ENCODE measurements at places on chromosomes 1 and 21.

DNA sequence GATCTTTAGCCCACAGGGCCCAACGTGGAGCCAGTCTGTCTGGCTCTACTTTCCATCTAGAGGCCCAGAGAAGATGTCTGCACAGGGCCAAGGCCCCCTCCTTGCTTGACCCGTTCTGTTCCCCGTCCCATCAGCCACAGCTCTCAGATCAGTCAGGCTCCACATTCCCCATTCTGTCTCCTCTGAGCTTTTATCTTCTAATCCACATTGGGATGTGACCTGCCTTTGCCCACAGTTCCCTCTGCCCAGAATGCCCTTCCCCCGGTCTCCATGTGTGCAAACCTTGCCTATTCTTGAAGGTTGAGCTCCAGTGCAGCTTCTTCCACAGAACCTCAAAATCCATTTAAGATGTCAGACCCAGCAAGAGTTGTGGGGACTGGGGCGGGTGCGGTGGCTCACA lies 53.3 kb upstream of the WASF2 start:
- DNase-seq, result no peak

DNA sequence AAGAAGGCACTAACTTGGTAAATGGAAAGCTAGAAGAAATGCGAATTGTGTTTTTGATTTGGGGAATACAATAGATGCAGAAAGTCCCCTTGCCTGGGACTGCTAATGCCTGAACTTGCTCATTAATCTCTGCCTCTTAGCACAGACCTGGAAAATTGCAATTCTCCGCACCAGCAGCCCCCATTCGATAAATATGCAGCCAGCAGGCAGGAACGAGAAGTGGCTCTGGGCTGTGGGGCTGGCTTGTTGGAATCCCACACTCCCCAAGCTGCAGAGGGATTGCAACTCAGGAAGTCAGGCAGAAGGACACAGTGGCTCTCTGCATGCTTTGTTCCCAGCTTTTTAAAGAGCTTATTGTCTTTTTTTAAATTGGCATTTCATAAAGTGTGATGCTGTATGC lies 51.3 kb downstream of the PCP4 start:
- DNase-seq, result no peak

DNA sequence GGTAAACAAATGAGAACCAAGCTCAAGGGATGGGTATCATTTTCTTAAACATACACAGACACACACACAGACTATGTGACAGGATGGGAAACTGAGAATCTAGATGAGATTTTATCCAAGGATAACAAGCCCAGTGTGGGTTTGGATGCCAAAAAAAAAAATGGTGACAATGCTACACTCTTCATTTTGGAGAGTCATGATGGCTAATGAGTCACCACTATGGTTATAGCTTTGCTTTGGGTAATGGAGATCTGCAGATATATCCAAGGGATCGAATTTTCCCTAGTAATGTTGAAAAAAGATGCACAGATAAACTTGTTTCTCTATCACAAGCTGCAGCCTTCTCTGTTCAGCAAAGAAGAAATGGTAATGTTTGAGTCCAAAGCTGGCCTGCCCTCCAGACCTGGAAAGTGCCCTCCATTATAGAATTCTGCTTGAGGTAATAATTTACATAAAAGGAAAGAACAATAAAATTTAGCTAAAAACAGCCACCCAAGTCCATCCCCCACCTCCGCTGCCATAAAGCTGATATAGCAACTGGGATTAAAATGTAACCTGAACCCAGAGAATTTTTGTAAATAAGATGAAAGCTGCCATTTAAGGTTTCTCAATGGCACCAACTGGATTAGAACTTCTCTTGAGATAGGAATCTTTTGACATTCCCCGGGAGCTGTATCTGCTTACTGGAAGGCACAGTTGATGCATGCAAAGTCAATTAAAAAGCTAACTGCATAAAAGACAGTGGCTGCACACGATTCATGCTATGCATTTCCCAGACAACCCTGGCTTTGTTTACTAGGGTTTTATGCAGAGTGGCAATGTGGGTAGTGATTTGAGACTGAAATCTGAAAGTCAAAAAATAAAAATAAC lies 395.2 kb upstream of the LYPLAL1 start:
- no peak for DNase-seq

GRCh38 chr1:55828044-55828443 lies 612.9 kb upstream of the USP24 start:
- no peak for DNase-seq

DNA sequence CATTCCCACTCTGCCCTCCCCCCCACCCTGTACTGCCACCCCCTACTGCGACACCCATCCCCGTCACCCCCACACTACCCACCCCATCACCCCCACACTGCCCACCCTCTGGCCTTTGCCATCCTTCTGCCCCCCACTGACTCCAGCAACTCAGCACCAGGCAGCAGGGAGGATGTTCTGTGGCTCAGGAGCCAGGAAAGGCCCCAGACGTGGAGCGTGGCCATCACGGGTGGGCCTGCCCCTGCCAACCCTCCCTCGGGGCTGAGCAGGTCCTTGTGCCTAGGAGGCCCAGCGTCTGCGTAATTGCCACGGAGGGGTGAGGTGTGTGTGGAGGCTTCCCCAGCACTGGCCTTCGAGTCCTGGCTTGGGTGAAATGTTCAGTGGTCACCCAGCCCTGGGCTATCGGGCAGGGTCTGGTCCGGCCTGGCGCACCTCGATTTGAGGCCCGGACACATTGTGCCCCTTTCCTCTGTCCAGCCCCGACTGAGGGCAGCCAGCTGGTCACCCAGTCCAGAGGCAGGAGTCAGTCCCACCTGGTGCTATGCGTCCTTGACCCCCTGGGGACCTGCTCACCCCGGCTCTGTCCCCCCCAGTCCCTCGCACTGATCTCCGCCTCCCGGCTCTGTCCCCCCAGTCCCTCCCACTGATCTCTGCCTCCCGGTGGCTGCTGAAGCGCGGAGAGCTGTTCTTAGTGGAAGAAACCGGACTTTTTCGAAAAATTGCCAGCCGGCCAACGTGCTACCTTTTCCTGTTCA lies 23.0 kb downstream of the ARHGEF16 start:
- DNase-seq, result no peak

GRCh38 chr1:65845535-65846060 lies 52.9 kb downstream of the PDE4B start:
- no peak for DNase-seq

DNA sequence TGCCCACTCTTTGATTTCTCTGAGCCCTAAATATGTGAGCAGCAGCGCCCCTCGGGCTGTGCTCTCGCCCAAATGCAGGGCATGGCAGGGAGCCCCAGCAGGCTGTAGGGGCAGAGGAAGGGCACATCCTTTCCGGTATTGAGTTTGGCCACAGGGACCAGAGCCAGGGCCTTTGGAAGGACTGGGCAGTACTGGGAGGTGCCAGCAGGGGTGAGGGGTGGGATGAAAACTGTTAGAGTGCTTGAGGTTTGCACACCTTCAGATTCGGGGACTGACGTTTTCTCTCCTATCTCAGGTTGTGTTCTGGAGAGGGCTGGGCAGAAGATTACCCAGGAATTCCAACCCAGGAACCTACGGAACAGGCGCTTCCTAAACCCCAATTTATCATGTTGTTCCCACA lies 2.2 kb upstream of the ATP1A2 start:
- DNase-seq, result no peak

DNA sequence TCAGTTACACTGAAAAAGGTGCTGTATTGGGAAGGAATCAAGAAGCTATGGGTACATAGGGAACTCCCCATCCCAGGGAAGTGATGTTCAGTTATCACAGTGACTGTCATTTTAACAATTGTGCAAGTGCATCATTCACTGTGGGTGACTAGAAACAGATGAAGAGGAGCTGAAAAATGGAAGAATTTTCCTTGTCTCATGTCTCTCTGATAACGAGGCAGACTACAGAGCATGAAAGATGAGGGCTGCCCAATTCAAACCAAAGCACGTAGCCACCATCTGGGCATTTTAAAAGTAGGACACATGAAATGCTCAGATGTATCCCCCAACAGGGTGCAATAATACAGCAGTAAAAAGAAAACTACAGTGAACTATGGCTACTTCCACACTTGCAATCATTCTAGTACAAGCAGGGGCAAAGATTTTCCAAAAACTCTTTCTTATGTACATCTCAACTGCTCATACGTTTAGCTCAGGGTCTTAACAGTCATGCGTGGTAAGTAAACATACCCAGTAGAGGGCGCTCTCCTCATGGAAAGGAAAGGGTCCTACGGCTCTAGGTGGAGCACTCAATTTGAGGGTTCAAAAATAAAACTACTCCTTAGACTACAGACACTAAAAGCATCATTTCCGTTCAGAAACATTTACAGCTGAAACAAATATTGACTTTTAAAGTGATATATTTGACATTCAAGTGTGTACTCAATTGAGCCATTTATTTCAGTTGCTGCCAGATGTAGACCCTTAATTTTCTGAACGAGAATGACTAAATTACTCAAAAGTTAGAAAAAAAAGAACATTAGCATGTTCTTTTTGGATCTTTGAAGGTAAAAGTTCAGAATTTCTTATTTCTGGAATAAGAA lies 143.2 kb downstream of the KCTD3 start:
- DNase-seq, result peak; percentile 45

DNA sequence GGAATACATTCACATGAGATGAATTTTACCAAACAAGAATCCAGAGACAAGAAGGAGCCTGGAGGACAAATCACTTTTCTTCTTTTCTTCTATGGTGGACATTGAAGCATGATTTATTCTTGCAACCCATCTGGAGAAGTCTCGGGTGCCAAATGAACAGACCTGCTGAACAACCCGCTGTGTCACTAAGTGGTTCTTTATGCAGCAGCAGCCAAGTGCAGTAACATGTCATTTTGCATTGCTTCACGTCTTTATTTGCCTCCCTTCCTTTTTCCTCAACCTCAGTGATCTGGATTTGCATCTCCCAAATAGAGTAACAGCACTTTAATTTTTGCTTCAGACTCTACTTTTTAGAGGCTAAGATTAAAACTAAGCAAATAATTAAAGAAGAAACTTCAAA lies 50.0 kb upstream of the TENT5C start:
- no peak for DNase-seq

GRCh38 chr1:919271-919872 lies 4.4 kb upstream of the SAMD11 start:
- no peak for DNase-seq

GRCh38 chr1:102184477-102184876 lies 187.8 kb upstream of the OLFM3 start:
- DNase-seq, result no peak

GRCh38 chr1:168535536-168535935 lies 8.3 kb downstream of the XCL2 start:
- DNase-seq, result no peak

DNA sequence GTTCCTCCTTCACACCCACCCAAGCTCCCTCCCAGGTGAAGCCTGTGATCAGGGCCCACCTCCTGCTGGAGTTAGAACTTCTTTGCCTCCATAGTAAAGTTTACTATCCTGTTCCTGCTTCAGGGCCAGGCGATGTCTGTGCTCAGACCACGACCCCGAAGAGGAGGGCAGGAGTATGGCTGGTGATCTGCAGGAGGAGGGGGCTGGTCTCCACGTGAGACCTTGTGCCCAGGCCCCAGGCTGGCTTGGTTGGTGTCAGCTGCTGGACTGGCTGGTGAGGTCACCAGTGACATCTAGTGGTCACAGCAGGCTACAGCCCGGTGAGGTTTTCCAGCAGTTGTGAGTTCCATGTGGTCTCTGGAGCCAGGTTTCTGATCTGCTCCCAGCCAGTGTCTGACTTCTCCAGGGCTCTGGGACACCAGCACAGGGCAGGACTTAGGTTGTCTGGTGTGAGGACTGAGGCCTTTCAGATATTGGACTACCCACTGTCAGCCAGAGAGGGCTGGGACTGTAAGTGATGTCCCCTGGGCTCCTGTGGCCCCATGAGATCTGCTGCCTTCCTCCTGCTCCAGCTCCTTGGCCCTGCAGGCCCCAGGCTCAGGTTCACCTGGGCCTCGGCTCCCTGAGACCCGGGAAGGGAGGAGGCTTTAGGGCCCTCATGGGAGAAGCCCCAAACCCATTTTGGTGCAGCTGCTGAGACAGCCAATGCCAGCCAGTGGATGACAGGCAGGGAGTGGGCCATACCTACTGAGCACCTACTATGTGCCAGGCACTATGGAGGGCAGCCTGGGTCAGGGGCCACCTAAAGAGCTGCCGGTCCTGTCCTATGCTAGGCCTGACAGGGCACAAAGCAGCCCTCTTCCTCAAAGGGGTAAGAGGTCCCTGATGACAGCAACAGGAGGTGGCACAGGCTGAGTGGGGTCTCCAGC lies 6.0 kb upstream of the UBL4B start:
- DNase-seq, result peak; percentile 92

GRCh38 chr1:3494321-3495308 lies 40.1 kb downstream of the ARHGEF16 start:
- no peak for DNase-seq

- DNase-seq, result peak; percentile 21
Observed at GRCh38 chr1:65762081-65762862, 30.4 kb upstream of the PDE4B start.

DNA sequence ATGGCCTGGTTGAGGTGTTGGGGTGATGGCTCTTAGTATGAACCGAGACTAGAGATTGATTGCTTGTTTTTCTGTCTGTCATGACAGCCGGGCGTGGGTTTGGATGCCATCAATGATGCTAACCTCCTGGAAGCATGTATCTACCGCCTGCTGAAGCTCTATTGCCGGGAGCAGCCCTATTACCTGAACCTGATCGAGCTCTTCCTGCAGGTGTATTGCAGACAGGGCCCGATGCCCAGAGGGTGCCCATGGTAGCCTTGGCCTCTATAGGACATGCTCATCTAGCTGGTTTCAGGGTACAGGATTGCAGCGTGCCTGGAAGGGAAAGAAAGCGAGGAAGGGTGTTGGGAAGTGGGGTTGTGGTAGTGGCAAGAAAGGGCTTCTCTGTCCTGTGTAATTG lies 2.6 kb upstream of the RUSC1 start:
- no peak for DNase-seq

- DNase-seq, result no peak
Observed at GRCh38 chr1:207172885-207173284, 68.9 kb downstream of the C4BPA start.

- peak; percentile 60 for DNase-seq
Observed at GRCh38 chr1:33762109-33762830, 101.6 kb upstream of the HMGB4 start.

- no peak for DNase-seq
Observed at GRCh38 chr1:45647248-45648021, 23.6 kb upstream of the CCDC17 start.

GRCh38 chr1:65309304-65310077 lies at the start of gene DNAJC6:
Gene DNAJC6, plus strand, starts transcription at chr1:65309543. Its CDS starts 203 bp downstream, at chr1:65309746.
- DNase-seq, result peak; percentile 94

GRCh38 chr1:210360852-210361477 lies 32.3 kb downstream of the HHAT start:
- DNase-seq, result peak; percentile 71

DNA sequence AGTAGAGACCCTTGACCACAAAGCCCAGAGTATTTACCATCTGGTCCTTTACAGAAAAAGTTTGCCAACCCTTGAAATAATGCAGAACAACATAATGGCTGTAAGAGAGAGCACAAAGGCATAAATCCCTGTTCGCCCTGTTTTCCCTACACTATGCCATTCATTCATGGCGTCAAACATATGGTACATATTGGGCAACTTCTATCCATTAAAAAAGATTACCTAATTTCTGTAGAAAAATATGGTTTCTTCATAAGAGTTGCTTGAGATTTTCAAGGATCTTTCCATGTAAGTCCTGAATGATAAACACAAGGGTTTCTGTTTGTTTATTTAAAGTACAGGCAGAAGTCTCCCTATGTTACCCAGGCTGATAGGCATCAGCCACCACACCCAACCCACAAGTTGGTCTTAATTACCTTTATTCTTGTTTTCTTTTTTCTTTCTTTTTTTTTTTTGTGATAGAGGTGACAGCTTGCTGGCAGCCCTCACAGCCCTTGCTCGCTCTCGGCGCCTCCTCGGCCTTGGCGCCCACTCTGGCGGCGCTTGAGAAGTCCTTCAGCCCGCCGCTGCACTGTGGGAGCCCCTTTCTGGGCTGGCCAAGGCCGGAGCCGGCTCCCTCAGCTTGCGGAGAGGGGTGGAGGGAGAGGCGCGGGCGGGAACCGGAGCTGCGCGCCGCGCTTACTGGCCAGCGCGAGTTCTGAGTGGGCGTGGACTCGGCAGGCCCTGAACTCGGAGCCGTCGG lies 68.3 kb upstream of the NR5A2 start:
- DNase-seq, result no peak
